CD8-positive, alpha-beta memory T cell (primary cell): ENCODE measurements at places on chromosomes 6 and 20.

DNA sequence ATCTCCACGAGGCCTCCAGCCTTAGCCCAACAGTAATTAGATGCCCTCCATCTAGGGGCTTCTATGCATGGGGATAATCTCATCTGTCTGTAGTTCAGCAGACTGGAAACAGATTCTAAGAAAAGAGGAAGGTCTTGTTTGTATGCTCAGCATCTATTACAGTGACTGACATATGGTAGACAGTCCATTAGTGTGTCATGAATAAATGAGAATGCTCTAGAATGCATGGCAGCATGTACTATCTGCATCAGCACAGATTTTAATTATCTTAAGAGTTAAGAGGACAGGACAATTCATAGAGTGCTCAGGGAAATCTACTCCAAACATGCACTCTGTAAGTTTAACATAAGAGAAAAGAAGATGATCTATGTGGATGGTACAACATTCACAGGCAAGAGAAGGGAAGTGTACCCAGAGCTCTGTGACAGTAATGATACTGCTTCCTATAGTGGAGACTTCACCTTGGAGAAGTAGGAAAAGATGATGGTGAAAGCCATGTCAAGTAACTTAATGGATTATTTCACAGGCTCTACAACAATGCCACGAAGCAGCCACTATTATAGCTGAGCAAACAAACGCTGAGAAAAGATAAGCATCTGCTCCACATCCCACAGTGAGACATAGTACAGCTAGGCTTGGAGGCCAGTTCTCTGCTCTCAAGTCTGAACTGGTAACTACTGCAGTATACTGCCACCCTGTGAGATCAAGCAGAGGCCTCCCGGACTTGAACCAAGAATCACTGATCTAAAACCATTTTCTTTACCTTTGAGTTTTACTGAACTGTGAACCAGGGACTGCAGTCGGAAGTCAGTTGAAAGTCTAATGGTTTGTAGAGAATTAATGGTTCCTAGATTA lies 309.2 kb upstream of the SPTLC3 start:
- DNase-seq = no peak

DNA sequence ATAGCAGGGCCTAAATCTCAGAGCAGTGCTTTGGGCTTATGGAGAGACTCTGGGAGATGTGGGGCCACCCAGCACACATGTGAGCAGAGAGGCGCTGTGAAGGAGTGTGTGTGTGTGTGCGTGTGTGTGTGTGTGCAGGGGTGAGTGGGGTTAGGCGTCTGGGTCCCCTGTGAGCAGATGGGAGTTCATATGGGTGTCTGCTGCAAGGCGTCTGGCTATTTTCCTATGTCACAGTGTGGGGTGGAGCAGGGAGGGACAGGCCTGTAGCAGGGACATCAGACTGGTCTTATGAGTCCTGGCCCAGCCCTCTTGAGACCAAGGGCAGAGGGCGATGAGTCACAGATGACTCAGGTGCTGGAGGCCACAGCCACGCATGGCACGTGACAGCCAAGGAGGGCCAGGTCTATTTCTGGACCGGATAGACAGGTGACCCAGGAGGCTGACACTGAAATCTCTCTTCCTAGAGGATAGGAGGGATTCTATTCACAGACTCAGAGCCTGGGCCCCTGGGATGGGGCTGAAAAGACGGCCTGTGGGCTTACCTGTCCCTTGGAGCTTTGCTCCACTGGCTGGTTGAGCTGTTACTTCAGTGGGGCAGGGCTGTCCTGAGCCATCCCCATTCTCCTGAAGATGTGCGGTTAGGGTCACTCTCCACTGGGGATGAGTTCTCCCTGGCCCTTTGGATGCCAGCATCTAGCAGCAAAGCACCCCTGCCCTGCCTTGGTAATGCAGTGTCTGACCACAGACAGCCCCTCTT lies 28.9 kb downstream of the VEGFA start:
- no peak for DNase-seq

GRCh38 chr6:116059713-116060571 lies 749 bp downstream of the FRK start:
- DNase-seq = no peak

DNA sequence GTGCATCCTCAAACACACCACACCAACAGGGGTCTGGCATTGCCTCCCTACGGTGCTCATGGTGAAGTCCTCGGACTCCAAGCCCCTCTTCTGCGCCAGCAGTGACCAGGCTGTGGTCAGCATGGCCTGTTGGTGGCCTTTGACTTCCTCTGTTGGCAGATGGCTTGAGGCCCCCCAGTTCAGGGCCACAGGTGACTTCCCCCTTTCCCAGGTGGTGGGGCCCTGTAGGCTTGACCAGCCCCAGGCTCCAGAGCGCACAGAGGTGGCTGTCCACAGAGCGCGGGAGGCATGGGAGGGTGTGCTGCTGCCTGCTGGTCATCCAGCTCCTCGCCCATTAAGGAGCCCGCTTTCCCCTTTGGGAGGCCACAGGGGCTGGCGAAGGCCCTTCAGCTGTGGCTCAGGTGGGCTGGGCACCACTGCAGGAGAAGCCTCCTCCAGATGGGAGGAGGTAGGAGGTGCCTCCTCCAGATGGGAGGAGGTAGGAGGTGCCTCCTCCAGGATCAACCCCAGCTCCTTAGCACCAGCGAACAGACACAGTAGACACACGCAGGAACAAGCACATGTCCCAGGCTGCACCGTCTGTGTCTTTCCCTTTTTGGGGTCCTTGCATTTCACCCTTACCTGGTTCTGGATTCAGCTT lies 52.1 kb upstream of the BHLHE23 start:
- no peak for DNase-seq

DNA sequence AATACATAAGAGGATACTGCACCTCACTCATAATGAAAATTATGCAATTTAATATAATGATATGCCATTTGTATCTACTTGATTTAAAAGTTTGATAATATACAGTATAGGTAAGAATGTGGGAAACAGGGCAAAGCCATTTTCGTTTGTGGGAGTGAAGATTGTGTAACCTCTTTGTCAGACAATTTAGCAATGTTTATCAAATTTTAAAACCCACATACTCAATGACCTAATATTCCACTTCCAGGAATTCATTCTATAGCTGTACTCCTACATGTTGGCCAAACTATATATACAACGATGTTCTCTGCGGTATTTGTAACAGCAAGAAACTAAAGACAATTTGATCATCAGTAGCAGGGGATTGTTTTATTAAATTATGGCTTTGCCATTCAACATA lies 17.8 kb upstream of the FKBP5 start:
- no peak for DNase-seq

DNA sequence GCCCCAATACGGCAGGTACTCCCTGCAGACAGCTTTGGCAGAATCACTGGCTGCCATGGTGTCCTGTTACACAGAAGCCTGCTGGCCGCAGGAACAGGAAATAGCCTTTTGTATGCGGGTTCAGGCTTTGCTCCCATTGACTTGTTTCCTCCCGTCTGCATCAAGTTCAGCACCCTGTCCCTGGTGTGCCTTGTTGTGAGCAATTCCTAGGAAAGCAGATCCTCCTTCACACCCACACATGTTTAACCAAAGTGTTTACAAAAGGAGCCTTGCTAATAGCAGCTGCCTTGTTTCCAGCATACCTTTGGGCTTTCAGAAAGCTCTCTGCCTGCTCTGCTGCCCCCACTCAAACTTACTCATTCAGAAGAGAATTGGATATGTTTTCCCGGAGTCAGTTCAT lies 127.2 kb upstream of the SUPT3H start:
- no peak for DNase-seq

- DNase-seq = no peak
Measured at GRCh38 chr20:49916146-49917002, 1.0 kb upstream of the SPATA2 start.

DNA sequence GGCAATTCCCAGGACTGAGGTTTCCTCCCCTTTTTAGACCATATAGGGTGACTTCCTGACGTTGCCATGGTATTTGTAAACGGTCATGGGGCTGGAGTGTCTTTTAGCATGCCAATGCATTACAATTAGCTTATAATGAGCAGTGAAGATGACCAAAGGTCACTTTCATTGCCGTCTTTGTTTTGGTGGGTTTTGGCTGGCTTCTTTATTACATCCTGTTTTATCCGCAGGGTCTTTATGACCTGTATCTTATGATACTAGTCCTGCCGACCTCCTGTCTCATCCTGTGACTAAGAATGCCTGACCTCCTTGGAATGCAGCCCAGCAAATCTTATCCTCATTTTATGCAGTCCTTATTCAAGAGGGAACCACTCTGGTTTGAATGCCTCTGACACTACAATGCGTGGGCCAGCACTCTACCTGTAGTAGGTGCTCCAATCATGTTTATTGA lies 190.1 kb downstream of the KCNQ5 start:
- DNase-seq = no peak

- no peak for DNase-seq
Measured at GRCh38 chr6:127190552-127190951, 72.1 kb downstream of the RSPO3 start.
